ENCODE measurements at places on chromosomes 2 and 18.

GRCh38 chr2:2950403-2950952 lies 427.1 kb downstream of the EIPR1 start:
- no peak for DNase-seq

DNA sequence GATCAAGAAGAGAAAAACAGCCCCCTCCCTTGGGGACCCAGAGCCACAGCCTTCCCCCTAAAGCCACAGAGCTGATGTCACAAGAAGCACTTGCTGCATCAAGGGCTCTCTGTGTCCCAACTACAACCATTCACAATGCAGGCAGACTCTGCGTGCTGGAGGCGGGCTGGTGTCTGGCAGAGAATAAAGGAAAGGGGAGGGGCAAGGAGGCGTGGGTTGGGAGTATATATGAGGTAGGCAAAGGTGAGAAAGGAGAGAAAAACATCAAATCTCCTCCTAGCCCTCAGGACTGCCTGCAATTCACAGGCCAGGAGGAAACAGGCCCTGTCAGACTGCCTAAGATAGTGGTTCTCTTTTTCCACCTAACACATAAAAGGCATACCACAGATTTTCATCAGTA lies 48.8 kb upstream of the IHH start:
- DNase-seq: no peak

GRCh38 chr18:3062798-3063680 lies 50.1 kb upstream of the LPIN2 start:
- peak; percentile 34 for DNase-seq

DNA sequence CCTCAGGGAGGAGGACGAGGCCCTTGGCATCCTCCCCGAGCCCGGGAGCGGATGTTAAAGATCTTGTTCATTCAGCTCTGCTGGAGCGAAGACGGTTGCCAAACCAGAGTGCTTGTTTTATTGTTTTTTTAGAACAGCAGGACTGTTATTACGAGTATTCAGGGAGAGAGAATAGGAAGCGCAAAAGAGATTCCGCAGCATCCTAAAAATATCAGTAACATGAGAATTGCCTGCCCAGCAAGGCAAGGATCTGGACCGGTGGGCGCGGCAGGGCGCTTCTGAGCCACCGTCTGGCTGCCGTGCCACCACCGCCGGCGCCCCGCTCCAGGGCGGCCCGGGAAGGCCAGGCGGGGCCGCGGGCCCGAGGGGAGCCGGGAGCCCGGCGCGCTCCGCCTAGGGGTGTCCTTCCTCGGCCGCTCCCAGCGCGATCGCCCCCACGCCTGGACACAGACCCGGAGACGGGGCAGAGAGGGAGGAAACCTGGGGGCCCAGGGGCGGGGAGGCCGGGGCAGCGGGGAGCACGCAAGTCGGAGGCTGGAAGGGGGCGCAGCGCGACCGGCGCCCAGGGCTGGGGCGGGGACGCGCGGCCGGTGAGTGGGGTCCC lies 843 bp downstream of the CYS1 start:
- DNase-seq: peak; percentile 79

DNA sequence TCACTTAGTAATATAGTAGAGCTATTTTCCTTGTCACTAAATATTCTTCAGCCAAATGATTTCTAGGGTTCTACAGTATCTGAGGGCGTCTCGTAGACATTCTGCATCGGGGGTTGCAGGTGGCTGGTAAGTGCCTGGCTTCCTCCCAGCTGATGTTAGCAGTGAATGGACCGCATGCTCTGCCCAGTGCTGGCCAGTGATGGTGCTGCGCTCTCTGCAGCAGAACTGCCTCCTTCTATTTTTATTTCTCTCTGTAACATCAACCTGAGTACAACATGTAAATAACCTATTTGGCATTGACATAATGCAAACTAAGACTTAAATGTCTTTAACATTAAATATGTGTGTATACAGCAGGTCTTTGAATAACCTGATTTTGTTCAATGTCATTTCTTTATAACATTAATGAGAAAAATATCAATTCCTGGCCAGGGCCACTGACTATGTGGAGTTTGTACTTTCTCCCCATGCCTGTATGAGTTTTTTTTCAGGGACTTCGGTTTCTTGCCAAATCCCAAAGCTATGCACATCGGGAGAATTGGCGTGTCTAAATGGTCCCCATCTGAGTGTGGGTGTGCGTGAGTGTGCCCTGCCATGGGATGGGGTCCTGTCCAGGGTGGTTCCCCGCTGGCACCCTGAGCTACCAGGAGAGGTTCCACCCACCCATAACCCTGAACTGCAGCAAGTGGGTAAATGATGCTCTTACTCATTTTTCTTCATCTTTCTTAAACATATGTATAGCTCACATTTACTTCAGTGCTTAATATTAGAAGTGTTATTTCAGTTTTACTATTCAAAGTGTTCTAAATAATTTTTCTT lies 278.2 kb upstream of the EPAS1 start:
- no peak for DNase-seq

DNA sequence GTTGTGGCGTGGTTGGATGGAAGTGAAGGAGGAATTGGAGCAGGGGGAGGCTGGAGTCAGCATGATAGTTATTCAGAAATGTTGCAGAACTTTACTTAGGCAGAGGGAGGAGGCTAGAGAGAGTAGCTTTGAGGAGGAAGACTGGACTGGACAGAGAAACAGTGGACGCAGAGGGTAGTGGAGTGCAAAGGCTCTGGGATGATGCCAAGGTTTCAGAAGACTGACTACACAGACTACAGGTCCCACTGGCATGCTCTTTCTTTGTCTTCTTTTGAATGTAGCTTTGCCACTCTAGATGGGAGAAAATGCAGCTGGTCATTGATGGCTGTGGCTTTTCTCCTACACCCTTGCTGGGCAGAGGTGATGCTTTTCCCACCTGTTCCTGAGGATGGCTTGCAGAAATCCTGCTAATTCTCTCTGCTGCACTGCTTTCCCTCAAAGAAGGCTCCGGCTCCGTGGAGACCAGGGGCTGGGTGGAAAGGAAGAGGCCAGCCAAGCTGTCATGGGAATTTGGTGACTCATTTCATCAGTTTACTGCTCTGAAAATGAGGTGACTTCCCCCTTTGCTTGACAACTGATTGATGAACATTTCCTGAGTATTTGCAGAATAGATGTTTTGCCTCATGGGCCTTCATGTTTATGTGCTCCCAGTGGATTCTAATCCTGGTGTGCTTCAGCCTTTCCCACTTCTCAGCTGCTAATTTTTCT lies 42.4 kb downstream of the MEIS1 start:
- no peak for DNase-seq

DNA sequence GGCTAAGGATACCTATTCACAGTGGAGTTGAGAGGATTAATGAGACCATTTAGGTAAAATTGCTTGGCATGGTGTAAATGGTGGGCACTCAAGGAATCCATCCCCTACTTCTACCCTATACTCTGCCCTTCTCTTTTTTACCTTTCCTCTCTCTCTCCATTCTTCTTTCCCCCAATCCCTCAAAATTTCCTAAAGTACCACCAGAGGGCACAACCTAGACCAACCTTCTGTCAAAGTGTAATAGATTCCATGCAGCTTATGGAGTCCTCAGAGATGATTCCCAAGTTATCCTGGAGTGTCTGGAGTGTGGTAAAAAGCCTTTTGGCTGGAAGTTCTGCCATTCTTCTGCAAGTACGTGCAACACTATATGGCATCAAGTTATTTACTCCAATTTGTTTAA lies 33.0 kb upstream of the CCDC195 start:
- peak; percentile 13 for DNase-seq
